ENCODE measurements at places on chromosomes 12 and 14.

- DNase-seq = no peak
These were observed 23.1 kb downstream of the CATSPERB start for GRCh38 chr14:91708795-91709194.

DNA sequence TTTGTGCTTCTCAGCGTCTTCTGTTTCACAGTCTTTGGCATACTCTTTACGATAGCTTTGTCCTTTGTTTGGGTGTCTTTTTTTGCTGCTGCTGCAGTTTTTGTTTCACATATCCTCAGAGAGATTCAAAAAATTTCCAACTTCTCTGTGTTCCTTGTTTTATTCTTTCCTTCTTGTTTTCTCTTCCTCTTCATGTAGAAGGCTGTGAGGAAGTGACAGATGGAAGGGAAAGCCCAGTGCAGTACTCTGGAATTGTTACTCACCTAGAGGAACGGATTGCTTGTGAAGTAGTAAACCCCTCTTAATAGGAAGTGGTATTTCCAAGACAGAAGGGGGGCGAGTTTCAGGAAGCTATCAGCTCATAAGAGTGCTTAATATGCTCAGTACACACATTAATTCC, 1.7 kb downstream of the CREBL2 start:
- DNase-seq = no peak

DNA sequence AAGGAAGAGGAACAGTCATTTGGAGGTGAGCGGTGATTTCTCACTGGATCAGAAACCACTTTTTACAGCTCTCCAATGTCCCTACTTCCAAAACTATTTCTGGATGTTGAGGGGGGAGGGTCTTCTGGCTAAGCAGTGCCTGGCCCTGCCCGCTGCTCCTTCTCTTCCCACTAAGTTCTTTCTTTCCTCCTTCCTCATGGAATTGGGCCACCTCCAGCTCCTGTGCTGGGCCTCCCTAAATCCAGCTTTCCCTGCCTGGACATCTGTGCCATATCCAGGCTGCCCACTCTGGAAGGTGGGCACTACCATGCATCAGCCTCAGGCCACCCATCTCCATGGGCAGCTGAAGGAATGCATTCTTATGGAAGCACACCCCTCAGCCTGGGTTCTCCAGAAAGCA, 11.5 kb downstream of the DHRS2 start:
- no peak for DNase-seq

GRCh38 chr12:47736877-47737676, 11.8 kb upstream of the ENDOU start:
- no peak for DNase-seq

GRCh38 chr14:106013879-106014376, 487.5 kb downstream of the TMEM121 start:
- DNase-seq = no peak

- DNase-seq = peak; percentile 95
These were observed 26.0 kb upstream of the GLIPR1L2 start for GRCh38 chr12:75364919-75365318.

GRCh38 chr12:25089738-25090137, 105.2 kb downstream of the DNAI7 start:
- no peak for DNase-seq

DNA sequence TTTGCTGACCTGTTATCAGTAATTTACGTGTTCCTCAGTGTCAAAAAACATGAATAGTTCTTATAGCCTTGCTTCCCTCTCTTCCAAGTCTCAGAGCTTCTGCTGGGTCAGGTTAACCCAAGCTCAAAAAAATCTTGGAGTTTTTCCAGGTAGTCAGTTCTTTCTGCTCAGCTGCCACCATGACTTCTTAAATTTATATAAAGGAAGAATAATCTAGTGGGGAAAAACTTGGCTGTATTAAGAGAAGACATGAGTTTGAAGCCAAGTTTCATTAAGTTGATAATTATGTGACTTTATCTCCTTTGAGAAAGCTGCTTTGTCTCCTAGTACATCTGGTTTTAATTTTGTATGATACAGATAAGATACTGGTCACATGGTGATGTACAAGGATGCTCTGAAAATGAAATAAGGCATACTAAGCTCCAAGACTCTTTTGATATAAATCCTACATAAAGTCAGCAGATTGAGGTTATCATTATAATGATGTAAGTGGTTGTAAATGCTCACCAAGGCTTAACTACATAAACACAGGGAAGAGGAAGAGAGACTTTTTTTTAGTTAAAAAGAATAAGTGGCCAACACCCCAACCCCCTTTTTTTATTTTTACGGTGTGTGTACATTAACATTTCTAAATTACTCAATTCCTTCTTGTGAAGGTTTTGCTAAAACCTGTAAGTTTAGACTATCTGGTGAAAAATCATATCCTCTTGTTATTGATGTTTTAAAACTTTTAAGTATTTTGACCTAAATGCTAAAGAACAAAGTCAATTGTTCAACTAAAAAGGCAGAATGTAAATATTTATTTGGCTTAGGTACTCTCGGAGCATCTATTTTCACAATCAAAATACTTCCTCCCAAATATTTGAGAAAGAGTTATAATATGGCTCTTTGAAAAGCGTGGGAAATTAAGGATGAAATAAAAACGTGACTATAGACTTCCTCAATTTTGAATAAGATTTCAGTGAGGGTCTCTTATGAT, 84.1 kb upstream of the SLC38A2 start:
- DNase-seq = no peak

DNA sequence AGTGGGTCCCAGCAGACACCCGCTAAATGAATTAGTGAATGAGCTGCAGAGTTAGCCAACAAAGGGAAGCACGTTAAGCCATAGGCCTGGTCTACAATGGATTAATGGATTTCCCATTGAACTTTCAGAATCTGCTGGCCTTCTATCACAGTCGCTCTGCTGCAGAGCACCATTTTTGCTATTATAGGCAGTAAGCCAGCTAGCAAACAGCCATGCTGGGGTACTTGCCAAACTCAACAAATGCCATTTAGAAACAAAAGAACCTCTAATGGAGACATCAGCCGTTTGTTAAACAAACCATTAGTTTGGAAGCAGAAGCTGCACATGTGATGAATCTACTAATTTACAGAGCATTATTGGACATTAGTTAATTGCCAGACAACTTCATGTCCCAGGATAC, 181.1 kb upstream of the STXBP6 start:
- DNase-seq = no peak

DNA sequence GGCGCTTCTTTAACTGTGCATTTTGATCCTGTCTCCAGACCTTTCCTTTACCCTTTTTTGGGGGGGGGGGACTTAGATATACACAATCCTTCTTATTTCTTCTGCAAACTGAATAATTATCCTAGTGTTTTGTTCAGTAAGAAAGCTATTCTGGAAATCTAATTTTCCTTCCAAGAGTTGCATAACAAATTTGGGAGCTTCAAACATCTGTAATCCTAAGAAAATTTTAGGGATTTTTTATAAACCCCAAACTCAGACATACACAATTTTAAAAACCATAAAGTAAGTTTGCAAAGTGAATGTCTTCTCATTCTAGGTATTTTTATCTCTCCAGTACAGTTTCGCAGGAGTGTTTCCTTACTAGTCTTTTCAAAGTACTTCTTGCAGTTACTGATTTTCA, 182.7 kb upstream of the E2F7 start:
- no peak for DNase-seq

DNA sequence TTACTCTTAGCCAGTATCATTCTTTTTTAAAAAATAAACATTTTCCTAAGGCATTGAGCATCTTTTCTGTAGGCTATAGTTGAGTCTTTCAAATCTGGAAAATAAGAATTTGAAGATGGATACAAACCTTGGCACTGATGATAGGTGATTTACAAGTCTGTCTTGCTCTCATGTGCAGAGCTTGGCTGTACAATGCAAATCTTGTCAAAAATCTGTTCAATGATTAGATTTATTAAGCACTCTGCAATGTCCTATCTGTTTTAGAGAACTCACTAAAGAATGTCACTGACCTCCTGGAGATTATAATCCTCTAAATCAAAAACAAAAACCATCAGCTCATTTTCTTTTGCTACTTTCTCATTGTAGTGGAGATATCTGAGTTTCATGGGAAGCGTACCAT, 42.8 kb upstream of the AMIGO2 start:
- no peak for DNase-seq

- no peak for DNase-seq
These were observed 579 bp upstream of the RNASE1 start for GRCh38 chr14:20803223-20803622.

DNA sequence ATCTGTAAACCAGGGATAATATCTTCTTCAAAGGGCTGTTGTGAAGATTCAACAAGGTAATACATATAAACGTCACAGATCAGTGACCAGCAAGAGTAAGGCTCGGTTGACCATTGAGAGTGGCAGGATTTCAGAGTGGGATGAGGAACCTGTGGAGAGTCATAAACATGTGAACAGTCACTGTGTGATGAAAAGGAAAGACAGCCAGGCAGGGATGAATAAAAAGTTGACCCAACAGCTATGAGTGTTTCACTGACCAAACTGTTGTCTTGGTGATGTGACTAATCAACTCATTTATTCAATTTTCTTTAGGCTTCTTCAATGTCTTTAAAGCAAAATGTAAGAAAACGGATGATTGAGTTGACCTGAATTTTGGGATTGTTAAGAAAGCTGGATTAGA, 8.6 kb upstream of the FRMD6 start:
- no peak for DNase-seq

- no peak for DNase-seq
These were observed 95.1 kb downstream of the UNC79 start for GRCh38 chr14:93525696-93526451.

DNA sequence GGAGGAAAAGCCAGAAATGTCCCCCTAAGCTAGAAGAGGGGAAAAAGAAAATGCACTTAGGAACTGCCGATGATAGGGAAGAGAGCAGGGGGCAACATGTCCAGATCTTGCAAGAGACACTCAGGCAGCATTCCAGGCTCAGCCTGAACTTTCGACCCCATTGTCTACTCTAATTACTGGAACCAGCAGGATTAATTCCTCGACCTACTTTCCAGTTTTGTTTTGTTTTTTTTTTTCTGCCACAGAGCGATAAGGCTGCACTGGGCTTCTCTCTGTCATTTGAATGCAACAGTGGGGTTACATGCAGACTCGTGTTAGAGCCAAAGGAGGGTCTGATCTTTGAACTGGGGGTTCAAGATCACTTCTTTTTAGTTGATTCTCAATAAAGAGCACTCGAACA, 68.7 kb upstream of the MED13L start:
- DNase-seq = no peak

GRCh38 chr12:97899956-97900355, 437.4 kb downstream of the RMST start:
- DNase-seq = no peak

- DNase-seq = peak; percentile 44
These were observed 619 bp upstream of the NTN4 start for GRCh38 chr12:95790917-95791849.

DNA sequence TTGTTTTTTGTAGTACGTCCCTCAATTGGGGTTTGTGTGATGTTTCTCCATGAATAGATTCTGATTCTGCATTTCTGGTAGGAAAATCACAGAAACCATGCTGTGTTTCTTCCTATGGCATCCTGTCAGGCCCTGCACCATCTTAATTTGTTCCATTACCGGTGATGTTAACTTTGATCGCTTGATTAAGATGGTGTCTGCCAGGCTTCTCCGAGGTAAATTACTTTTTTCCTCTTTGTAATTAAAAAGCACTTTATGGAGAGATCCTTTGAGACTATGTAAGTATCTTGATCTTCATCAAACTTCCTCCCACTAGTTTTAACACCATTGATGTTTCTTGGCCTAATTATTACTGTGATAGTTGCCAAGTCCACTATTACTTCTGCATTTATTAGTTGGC, 15.0 kb upstream of the KRT7 start:
- DNase-seq = no peak

DNA sequence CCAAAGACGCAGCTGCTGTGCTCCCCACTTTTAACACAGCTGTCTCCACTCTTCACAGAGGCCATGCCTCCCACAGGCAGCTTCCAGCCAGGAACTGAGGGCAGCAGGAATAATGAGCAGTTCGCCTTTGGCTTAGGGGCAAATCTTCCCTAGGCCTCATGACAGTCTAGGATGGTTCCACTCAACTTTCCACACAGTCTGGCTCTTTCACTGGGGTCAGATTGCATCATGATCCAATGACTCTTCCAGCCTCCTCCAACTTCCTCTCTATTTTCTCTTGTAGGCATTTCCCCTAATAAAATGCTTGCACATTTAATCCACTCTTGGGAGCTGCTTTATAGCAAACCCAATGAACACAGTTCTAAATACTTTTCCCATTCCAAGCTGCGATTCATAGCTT, 271.6 kb upstream of the ATP2B1 start:
- no peak for DNase-seq

GRCh38 chr14:89249065-89249695, 167.9 kb downstream of the FOXN3 start:
- no peak for DNase-seq

- no peak for DNase-seq
These were observed 79.9 kb downstream of the BCL11B start for GRCh38 chr14:99192028-99192621.

DNA sequence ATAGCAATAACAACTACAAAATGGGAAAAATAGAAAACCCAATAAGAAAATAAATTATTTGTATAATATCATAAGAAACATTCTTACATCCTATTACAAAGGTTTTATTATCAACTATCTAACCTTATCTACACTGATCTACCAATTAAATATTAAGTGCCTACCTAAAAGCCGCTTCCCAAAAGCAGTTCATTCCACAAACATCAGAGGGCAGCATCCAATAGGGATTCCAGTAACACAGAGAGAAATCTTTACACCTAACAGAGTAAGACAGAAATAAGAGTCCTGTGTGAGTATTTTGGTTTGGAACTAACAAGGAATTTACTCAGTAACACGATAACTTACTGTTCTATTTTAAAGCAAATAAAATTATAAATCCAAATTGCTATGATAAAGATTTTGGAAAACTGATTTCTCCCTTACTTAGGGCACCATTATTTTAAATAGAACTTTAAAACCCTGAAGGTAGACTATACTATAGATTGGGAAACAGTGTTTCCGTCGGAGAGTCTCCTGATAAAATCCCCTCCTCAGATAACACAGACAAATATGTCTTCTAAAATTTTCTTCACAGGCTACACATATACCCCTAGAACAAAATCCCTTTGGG, 15.0 kb downstream of the GXYLT1 start:
- DNase-seq = peak; percentile 55

GRCh38 chr12:750366-751191, 1.8 kb upstream of the WNK1 start:
- no peak for DNase-seq

GRCh38 chr12:13691598-13691997, 289.8 kb downstream of the GRIN2B start:
- peak; percentile 5 for DNase-seq

- DNase-seq = no peak
These were observed 426.6 kb downstream of the ATP23 start for GRCh38 chr12:58368001-58368400.

- DNase-seq = no peak
These were observed 10.0 kb downstream of the WNT1 start for GRCh38 chr12:48988030-48988649.
